ENCODE measurements at places on chromosomes 7 and 10.

- DNase-seq: peak; percentile 50
Observed at GRCh38 chr7:44631458-44632115, 25.2 kb downstream of the OGDH start.

DNA sequence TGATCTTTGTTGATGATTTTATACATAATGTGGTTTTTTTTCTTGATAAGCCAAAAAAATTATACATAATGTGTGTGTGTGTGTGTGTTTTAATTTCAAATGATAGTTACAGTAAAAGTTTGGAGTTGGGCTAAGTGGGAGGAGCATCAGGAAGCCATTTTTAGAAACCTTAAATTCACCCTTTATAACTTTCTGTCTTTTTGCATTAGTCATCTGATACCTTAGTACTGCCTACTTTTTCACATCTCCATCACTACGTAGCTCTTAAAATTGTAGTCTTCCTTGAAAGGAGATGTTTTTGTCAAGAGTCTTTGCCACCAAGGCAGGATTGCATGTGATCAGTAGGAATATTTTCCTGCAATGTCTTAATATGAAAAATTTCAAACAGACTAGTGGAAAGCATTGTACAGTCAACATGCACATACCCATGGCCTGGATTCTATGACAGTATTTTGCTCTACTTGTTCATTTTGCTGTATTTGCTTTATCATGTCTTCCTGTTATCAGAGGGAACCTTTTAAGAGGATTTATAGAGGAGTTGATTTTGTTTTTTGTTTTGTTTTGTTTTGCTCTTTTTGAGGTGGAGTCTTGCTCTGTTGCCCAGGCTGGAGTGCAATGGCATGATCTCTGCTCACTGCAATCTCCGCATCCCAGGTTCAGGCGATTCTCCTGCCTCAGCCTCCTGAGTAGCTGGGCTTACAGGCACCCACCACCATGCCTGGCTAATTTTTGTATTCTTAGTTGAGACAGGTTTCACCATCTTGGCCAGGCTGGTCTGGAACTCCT is 67.3 kb downstream of the DAGLB start:
- no peak for DNase-seq

DNA sequence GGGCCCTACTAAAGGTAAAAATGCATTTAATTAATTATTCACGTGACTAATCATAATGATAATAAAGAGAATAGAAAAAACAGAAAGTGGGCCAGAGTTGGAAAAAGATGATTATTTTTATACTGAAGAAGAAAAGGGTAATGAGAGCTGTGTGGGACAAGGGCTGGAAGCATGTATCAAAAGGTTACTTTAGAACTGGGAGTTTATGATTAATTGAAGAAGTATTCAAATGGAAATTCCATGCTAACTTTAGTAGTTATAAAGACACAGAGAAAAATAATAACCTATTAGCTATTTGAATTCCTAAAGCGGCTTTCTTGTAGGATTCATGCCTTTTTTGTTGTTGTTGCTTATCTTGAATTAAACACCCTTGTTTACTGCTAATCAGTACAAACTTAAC is 49.9 kb downstream of the MKX start:
- no peak for DNase-seq

DNA sequence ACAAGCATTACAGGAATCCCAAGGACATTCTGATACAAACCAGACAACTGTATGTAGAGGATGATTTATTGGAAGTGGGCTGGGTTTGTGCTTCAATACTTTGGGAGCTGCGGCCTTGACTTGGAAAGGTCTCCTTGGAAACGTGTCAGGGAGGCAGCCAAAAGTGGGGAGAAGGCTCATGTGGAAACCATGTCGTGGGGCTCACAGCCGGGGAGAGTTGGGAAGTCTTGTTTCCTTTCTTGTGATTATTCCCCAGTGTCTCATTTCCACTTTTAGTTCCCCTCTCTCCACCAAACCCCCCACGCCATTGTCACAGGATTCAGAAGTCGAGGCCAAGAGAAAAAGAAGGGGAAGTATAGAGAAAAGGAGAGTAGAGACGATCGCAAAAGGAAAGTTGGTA is 53.9 kb upstream of the SFMBT2 start:
- no peak for DNase-seq

Measured in astrocyte of the hippocampus (primary cell).